ENCODE measurements at places on chromosomes 5 and 9.
A peak's percentile ranks its signal among the peaks of the same experiment; 100 is the strongest.

DNA sequence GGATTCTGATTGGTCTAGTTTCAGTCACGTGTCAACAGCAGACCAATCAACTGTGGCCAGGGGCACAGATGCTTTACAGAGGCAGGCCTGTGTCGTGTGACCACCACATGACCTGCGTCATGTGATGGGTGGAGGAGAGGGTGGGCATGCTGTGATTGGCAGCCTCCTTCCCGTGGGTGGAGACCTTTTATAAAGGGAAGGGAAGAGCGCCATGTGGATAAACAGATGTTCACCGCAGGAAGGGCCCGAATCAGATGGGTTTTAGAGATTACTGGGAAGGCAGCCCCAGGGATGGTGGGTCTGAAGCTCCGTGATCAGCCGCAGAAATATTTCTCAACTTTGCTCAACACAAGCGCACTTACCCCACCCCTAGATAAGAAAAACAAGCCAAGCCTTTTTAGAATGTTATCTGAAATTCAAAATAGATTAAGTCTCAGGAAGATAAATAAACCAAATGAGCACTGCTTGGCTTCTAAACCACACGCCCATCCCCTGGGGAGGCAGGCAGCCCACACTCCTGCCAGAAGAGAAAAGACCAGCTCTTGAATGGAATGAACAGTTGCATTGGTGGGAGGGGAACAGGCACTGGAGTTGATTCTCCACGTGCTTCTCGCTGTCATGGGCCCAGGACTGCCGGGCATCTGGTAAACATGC, 43.6 kb downstream of the ROPN1L start:
- no peak for DNase-seq

DNA sequence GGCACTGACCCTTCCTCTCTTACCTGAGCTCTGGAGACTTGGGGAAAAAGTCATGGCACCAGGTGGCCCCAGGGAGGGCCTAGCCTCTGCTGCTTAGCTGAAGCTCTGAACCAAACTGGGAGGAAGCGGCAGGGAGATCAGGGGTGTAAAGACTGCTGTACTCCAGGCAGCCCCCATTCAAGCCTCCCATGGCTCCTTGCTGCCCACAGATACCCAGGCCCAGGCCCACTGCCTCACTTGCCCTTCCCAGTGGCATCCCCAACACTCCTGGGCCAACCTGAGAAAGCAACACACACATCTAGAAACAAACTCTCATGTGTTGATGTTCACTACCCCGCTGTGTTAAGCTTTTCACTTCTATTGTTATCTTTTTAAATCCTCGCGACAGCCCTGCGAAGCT, 151.6 kb downstream of the C5orf15 start:
- no peak for DNase-seq

GRCh38 chr5:7634837-7635236, 216.1 kb downstream of the CFAP90 start:
- no peak for DNase-seq

DNA sequence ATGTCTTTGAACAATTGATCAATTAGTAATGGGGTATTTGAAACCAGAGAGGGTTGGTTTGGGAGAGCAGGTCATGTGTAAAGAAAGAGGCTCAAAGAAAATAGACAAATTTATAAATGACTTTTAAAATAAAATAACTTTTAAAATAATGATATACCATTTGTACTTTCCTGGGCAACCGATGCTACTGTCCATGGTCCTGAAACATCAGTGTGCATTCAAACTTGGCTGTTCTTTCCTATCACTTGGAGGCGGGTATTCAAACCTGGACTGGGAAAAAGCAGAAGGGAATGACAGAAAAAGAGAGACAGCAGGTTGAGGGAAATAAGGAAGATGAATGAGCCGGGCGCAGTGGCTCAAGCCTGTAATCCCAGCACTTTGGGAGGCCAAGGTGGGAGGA, 1446.4 kb upstream of the WWC1 start:
- DNase-seq = no peak

- peak; percentile 3 for DNase-seq
Measured at GRCh38 chr5:143066556-143067281, 296.5 kb downstream of the ARHGAP26 start.

DNA sequence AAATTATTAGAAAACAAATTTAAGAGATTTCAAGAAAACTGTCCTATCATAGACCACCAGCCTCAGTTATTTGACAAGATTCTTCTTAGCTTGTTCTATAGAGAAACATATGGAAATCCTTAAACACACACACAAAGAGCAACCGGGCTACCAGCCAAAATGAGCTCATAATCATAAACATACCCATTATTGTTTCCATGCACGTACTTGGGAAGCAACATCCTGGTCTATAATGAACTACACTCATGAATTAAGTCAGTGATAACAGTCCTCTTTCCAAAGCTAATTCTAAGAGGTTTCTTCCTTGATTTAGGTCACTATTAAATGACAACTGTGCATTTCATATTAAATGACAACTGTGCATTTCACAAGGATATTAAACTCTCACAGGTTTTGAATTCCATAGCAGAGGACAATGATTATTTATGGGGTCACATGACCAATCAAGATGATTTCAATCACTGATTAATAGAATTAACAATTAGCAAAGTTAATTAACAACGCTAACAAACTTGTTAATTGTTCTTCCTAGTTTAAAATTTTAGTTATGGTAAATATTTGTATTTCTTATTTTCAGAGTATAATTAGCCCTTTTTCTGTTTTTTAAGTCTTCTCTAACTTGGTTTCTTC, 77.0 kb downstream of the OXCT1 start:
- no peak for DNase-seq

- no peak for DNase-seq
Measured at GRCh38 chr9:77507212-77507961, 140.7 kb downstream of the GNA14 start.

Measured in stimulated activated naive B cell treated with anti-CD40 and anti-IgM and Interleukin-4, amounts not matched to agents 10 μg/mL and 1 μg/mL and 100 μg/mL, for 72 hours (primary cell).